GM23248 (cell line): ENCODE measurements at places on chromosomes 7 and 10. TPM values are rescaled to one million over a fixed set of nuclear protein-coding genes. Genes with fewer than 3 reads are reported as not detected.
A peak's percentile ranks its signal among the peaks of the same experiment; 100 is the strongest.

Gene TNS3
- polyA plus RNA-seq = 17.2 and 18.6 TPM in 2 replicates

Gene BZW2
- 60.9 and 64.3 TPM in 2 replicates for polyA plus RNA-seq

Gene CDHR1
- not detected in 2 replicates for polyA plus RNA-seq

Gene HOXA10
- polyA plus RNA-seq = 27.1 and 28.0 TPM in 2 replicates

DNA sequence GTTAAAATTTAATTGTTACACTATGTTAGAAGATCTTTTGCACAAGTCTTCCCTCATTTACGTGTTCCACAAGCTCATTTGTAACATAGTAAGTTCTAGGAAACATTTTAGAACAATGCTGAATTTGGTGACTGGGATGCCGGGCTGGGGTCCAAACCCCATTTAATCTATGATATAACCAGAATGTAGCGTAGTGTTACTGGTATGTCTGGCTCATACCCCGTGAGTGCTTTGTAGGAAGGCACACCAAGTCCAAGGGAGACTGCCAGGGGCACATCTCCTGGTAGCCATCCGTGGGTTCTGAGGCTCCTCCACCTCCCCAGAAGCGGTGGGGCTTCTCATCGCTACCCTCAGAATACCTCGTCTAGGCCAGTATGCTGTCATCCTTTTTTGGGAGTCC, 21.3 kb upstream of the TMEM236 start:
- peak; percentile 66 for DNase-seq

DNA sequence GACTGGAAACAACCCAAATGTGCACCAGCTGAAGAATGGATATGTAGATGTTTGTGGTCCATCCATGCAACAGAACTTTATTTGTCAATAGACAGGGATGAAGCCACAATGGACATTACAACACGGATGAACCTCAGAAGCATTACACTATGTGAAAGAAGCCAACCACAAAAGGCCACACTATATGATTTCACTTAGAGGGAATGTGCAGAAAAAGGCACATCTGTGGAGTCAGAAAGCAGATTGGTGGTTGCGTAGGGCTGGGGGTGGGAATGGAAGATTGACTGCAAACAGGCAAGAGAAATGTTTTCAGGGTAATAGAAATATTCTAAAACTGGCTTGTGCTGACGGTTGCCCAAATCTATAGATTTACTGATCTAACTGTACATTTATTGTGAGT, 34.3 kb upstream of the WASHC2A start:
- DNase-seq = peak; percentile 83

DNA sequence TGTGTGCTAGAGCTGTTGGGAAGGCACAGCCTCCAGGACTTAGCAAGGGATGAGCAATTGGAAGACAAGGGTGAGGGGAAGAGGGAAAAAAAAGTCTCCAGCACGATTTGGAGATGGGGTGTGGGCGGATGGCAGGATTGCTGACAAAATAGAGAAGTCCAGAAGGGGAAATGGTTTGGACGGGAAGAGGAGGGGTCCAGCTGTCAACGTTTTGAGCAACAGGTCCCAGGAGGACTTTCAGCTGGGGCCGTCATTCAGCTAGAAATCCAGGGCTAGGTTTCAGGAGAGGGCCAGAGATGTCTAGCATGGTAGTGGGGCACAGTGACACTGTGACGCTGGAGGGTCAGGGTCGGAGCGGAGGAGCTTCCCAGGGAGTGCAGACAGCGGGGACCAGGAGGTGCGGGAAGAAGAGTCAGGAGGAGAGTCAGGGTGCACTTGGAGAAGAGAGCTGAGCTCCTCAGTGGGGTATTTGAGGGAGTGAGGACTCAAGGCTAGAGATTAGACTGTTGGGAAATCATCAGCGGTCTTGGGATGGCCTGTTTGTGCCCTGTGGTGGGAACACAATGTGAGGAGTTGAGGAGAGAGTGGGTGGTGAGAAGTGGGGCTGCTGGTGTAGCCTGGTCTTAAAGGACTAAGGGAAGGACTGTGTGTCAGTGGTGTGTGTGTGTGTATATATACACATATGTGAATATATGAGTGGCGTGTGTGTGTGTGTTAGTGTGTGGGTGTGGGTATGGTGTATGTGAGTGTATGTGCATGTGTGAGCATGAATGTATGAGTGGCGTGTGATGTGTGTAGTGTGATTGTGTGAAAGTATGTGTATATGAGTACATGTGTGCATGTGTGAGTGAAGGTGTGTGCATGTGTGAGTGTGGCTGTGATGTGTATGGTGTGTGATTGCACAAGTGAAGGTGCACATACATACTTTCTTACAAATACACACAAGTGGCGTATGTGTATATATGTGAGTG, 3.8 kb downstream of the ZYX start:
- peak; percentile 44 for DNase-seq

DNA sequence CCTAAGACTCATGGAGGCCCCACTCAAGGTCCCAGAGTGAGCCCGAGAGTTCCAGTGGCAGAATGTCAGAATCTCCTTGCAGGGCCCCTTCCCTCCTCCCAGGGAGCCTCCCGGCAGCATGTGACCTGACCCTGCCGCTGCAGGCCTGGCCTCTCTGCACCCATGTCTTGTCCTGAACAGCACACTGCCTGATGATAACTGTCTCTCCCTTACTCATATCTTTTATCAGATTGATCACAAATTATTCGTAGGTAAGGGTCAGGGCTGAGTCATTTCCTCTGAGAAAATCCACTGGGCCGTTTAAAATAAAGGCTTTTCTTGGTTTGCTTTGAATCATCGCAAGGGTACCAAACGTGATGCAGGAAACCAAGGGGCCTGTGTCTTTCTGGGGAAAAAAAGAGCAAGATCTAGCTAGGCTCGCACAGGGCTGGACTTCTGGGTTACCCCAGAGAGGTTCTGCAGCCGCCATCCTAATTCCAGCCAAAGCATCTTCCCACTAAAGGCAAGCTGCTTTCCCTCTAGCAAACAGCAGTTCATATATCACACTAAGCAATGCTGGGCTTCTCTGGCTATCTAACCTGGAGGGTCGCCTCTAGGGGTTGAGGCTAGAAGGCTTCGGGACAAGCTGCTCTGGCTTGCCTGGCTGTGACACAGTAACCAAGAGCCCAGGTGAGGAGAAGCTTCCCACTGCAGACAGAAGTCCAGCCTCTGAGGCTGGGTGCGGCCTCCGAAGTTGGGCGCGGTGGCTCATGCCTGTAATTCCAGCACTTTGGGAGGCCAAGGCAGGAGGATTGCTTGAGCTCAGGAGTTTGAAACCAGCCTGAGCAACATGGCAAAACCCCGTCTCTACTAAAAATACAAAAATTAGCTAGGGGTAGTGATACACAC, 104.9 kb downstream of the SPDYE5 start:
- DNase-seq = peak; percentile 27

- peak; percentile 95 for DNase-seq
These were observed 9.6 kb upstream of the MYPN start for GRCh38 chr10:68099736-68100135.

DNA sequence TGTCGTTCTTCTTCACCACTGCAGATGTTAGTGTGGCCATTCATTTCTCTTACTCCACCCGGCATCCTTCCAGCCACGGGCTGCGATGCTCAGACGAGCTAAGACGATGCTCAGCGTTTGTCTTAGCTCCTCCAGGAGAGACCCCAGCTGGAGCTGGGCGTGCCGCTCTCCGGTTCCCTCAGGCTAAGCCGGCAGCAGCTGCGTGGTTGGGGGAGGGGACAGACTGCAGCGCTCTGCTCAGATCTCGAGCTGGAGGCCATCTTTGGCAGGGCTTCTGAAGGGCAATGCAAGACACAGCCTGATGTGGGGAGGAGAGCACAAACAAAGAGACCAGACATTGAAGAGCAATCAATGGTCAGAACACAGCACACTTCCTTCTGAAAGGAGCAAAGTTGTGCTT, 4.8 kb downstream of the INA start:
- peak; percentile 15 for DNase-seq

GRCh38 chr7:118222591-118222990, 1.9 kb upstream of the ANKRD7 start:
- DNase-seq = no peak

DNA sequence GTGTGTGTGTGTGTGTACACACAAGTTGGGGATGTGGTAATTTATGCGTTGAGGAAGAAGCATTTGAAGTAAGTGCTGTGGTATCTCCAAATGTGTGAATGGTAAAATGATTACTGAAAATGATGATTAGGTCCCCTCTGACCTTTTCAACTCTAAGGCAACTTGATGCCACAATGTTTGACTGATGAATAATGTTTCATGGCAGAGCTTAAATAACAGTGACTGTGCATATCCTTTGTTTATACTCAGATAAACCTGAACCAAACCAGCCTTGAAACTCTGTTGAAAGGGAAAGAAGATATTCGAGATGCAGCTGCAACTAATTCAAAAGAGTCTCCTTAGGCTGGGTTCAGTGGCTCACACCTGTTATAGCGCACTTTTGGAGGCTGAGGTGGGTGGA, 64.8 kb upstream of the YAE1 start:
- no peak for DNase-seq
